ENCODE measurements at places on chromosomes 4 and X. TPM values are rescaled to one million over a fixed set of nuclear protein-coding genes. Genes with fewer than 3 reads are reported as not detected.

The HEPH gene
- not detected for total RNA-seq

The USP17L21 gene
- not detected for total RNA-seq

The CXCL10 gene
- 0.76 TPM for total RNA-seq

The VCX2 gene
- total RNA-seq: not detected

The MAGEA9B gene
- total RNA-seq: not detected

The MAGEA1 gene
- total RNA-seq: not detected

The CHRDL1 gene
- total RNA-seq: not detected

The UGT2B10 gene
- total RNA-seq: not detected

The PCYT1B gene
- total RNA-seq: not detected

The GPRIN3 gene
- 32.5 TPM for total RNA-seq

The COL4A6 gene
- total RNA-seq: not detected

The TLR10 gene
- 0.20 TPM for total RNA-seq
